ENCODE measurements at places on chromosomes 1 and 21.

DNA sequence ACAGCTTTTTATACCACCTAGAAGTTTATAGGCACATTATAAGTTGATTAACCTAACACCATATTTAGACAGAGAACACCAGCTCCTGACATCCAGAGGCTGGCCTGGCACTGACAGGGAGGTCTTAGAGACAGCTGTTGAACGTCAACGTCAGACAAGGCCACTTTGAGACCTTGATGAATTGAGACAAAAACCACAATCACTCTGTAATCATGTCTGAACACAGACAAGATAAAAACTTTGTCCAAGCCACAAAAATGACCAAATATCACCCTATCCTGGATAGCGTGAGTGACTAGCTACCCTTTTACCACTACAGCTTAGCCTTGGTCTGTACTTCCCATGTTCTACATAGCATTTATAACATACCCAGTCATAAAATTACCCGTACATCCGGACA lies 403.6 kb upstream of the CHRM3 start:
- no peak for DNase-seq

DNA sequence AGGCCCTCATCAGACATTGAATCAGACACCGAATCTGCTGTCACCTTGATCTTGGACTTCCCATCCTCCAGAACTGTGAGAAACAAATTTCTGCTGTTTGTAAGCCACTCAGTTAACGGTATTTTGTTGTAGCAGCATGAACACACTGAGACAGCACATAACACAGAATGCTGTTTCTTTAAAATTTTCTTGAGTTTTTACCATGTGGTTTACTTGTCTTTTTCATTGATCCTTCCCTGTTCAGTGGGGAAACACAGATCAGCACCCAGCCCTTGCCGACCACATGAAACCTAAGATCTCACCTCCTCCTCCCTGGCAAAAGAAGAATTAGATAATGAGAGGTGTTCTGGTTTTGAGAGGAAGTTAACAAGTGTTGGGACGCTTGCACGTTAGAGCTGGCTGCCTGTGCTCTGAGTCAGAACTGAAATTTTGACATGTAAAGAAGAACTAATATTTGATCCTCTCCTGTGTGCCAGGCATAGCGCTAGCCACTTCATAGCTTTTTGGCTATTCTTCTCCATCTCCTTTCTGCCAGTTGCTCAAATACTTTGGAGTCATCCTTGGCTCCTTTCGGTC lies 179.6 kb downstream of the DHRS3 start:
- DNase-seq, result peak; percentile 56

DNA sequence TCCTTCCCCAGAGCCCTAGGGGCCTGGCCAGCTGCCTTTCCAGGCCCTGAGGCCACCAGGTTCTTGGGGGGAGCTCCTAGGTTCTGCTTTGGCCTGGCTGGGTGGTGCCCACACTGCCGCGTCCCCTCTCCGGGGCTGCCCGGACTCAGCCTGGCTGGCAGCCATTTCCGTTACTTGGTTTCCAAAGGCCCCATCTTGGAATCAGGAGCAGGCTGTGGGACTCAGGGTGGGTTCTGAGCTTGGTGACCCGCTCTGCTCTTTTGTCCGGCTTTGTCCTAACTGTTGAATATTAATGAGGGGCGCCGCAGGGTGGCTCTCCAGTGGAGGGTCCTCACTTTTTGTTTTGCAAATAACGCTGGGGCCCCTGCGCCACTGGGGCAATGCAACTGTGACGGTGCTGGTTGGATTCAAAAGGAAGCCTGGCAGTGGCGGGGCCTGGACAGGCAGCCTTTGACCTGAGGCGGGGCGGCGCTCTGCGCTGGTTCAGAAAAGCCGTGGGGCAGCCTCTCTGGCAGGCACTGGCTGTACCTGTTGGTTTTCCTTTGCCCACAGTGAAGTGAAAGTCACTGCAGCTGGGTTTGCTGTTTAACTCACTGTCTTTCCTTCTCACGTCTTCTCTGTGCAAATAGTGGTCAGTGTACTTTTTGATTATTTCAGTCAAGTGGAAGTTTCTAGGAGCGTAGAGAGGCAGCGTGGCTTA lies 20.2 kb downstream of the SKI start:
- DNase-seq, result no peak

DNA sequence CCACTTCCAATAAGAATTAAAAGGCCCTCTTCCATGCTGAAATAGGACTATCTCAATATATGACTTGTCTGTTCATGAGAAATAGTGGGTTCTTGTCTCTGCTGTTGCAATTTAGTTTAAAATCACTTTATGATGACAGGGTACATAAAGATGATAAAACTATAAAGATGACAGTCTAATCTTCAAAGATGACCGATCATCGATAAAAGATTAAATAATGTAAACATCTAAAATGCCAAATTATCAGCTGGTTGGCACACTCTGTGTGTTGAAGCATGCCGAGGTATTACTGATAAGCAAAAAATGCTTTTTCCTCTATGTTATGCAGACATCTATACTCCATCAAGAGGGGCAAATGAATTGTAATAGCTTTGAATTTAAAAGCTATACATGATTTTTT lies 89.5 kb downstream of the ADGRL4 start:
- no peak for DNase-seq

GRCh38 chr1:227390525-227390924 lies 72.2 kb upstream of the CDC42BPA start:
- DNase-seq, result no peak

DNA sequence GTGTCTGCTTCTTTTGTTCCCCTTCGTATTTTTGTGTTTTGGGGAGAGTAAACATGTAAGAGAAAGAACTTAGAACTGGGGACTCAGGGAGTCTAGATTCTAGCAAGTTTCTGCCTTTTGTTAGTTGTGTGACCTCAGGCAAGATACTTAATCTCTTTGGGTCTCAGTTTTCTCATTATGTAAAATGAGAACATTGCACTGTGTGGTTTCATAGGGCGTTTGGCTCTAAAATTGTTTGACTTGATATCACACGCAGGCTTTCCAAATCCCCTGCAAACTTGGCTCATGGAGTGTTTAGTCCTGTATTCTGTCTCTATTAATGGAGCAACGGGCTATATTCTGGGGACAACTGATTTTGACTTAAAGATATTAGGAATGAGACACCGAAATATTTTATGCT lies 57.7 kb downstream of the NTNG1 start:
- DNase-seq, result no peak

- DNase-seq, result no peak
Measured at GRCh38 chr1:8465692-8466091, 147.8 kb downstream of the SLC45A1 start.

- no peak for DNase-seq
Measured at GRCh38 chr1:181789395-181789794, 272.1 kb downstream of the ZNF648 start.

GRCh38 chr1:87806379-87807094 lies 477.9 kb downstream of the LMO4 start:
- no peak for DNase-seq

- no peak for DNase-seq
Measured at GRCh38 chr1:76390456-76390855, 315.9 kb downstream of the ST6GALNAC3 start.

GRCh38 chr1:192445839-192446489 lies 129.2 kb downstream of the RGS21 start:
- peak; percentile 53 for DNase-seq

GRCh38 chr21:28953247-28953646 lies 39.4 kb downstream of the LTN1 start:
- DNase-seq, result no peak

GRCh38 chr1:186206048-186206570 lies 168.9 kb downstream of the TPR start:
- no peak for DNase-seq

DNA sequence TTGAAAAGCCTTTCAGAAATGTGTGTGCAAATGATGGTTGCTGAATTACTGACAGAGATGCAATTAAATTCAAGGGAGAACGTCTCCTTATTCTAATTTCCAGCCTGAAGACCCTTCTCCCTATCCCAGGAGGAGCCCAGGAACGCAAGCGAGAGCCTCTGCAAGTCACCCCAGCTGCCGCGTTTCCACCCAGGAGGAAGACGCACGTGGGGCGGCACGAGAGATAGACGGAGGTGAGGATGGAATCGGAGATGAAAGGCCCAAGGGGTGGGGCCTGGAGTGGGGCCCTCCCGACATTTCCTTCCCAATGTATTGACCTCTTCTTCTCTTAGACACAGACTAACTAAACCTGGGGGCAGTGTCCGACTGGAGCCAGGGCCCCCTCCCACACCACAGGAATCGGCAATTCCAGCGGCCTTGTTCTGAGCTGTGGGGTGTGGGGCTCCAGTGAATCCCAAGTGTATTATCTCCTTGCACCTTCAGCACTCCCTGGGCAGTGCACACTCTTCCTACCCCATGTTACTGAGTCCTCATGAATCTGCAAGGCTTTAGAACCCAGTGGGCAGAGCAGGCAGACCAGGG lies 322.5 kb downstream of the AJAP1 start:
- DNase-seq, result no peak

- no peak for DNase-seq
Measured at GRCh38 chr1:41407664-41408252, 46.5 kb downstream of the FOXO6 start.

DNA sequence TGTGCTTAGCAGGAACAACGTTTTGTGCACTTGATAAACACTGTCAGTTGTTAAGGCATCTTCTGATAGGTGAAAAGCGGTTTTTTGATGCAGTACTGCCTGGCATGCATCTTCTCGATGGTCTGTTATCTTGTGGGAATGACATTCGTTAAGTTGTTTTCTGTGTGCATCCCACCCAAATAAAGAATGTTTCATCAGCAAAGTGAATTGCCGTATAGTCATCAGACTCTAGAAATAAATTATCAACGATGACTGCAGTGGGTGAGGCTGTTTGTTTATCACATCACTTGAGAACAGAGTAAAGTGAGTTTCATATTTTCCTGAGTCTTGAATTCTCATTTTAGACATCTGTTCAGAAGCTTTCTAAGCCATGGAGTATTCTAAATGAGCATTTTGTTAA lies 34.1 kb downstream of the NFIA start:
- DNase-seq, result no peak

- no peak for DNase-seq
Measured at GRCh38 chr1:44012404-44012803, 18.9 kb downstream of the SLC6A9 start.

DNA sequence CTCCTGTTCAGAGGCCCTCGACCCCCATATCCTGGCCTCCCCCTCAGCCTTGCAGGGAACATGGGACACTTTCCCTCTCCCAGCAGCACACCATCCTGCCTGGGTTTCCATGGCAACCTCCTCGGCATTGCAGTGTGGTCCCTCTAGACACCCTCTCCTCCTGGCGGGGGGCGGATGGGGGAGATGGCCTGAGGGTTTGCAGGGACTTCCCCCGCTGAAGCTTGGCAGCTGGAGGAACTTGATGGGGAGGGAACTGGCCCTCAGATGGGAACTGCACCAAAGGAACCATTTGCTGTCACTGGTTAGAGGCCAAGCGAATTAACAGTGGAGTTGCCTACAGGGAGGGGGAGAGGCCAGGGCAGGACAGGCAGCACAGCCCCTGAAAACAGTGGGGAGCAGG lies 28.7 kb downstream of the RIMS3 start:
- no peak for DNase-seq

DNA sequence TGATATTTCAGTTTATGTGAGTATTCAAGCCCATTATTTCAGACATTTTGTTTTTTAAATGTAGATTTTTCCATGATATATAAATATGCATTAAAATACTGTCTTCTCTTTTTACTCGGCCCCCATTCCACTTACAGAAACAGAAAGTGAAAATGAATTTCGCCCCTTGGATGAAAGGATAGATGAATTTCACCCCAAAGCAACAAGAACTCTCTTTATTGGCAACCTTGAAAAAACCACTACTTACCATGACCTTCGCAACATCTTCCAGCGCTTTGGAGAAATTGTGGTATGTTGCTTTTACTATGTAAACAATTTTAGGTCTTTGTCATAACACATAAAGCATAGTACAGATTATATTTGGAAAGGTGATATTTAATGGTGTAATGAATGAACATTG lies 59.9 kb downstream of the ZBTB17 start:
- no peak for DNase-seq

GRCh38 chr1:220818421-220819173 lies 31.9 kb downstream of the MTARC1 start:
- DNase-seq, result no peak

- no peak for DNase-seq
Measured at GRCh38 chr21:35399706-35400105, 350.6 kb upstream of the RUNX1 start.

- no peak for DNase-seq
Measured at GRCh38 chr1:185807275-185807674, 73.1 kb downstream of the HMCN1 start.

DNA sequence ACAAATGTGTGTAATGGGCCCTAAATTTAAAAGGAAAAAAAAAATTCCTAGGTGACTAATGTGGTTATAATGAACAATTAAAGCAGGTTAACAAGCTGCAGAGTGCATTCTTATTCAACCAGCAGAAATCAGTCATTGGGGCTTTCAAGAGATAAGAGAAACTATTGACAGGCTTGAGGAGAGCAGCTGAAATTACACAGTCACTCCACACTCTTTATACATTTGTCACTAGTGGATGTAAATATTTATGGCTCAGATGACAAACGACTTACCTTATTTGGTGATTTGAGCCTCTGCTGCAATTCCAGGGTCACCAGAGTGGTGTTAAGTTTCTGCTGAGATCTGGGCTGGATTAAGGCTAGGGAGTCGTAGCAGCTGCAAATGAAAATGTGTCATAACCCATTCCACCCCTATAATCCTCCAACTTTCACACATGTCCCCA lies 896.3 kb downstream of the TTLL7 start:
- no peak for DNase-seq

- no peak for DNase-seq
Measured at GRCh38 chr1:10302416-10302815, 92.0 kb downstream of the KIF1B start.

- peak; percentile 26 for DNase-seq
Measured at GRCh38 chr1:32337855-32338636, 2.0 kb upstream of the MARCKSL1 start.
